ENCODE measurements at places on chromosomes 13 and 19. TPM values are rescaled to one million over a fixed set of nuclear protein-coding genes. Genes with fewer than 3 reads are reported as not detected.

The FPR1 gene
- total RNA-seq, result not detected

The SIGLEC11 gene
- total RNA-seq, result not detected

DNA sequence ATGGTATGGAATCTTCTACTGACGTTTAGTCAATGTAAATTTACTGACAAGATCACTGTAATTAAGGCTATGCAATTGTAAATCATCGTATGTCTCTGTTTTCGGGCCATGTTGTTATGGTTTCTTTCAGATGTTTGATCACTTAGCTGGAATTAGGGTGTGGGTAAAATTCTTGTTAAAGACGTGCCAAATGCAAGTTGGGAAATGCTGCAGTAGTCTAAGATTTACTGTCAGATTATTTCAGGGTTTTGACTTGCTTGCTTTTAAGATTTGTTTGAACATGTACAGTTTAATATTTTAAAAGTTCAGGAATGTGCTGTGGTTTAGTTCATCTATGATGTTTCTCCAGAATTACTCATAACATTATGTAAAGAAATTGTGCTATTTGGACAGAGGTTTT lies 10.8 kb downstream of the NDFIP2 start:
- peaks cover 71% of the 10 kb centered on the region for H3K4me1 ChIP-seq
- DNase-seq, result peak; percentile 80
- H3K27me3 ChIP-seq, result no peaks in the 10 kb centered on the region
- H3K4me3 ChIP-seq, result peak overlapping the region; percentile 63

The CGB5 gene
- total RNA-seq, result not detected

DNA sequence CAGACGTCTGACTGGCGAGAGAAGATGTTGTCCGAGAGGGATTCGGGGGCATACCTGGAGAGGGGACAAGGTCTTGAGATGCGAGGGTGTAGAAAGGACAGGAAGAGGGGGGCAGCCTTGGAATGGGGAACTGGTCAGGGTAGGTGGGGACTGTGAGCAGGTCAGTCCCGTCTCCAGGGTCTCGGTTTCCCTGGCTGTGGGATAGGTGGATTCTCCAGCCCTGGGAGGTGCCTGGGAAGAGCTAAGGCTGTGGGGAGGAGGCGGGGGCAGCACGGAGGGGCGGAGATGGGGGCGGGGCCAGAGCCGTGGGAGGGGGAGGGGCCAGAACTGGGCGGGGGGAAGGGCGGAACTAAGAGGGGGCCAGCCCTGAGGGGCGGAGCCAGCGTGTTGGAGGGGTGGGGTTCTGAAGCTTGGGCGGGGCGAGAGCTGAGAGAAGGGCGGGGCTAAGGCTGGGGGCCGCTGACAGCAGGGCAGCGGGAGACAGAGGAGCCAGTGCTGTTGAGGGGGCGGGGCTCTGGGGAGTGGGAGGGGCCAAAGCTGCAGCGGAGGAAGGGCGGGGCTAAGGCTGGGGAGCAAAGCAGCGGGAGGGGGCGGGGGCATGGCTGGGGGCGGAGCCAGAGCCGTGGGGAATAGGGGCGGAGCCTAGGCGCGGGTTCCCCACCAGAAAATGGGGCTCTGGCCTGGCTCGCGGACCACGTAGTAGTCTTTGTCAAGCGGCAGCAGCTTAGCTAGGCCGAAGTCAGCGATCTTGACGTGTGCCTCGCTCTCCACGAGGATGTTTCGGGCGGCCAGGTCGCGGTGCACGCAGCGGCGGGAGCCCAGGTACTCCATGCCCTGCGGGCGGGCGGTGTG lies 9.5 kb upstream of the INSL3 start:
- peak; percentile 73 for DNase-seq
- H3K27ac ChIP-seq, result no peak overlapping the region
- no peaks in the 10 kb centered on the region for H3K27me3 ChIP-seq

Data from GM23248 (cell line).